ENCODE measurements at places on chromosomes 4 and X.

DNA sequence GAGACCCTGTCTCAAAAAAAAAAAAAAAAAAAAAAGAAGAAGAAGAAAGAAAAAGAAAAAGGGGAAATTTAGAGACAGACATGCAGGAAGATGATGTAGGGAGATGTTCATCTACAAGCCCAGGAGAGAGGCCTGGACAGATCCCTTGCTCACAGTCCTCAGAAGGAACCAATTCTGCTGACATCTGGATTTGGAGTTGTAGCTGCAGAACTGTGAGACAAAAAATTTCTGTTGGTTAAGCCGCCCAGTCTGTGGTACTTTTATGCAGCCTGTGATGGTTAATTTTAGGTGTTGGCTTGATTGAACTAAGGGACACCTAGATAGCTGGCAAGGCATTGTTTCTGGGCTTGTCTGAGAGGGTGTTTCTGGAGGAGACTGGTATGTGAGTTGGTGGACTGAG is 10.1 kb upstream of the STIM2 start:
- no peak for DNase-seq

DNA sequence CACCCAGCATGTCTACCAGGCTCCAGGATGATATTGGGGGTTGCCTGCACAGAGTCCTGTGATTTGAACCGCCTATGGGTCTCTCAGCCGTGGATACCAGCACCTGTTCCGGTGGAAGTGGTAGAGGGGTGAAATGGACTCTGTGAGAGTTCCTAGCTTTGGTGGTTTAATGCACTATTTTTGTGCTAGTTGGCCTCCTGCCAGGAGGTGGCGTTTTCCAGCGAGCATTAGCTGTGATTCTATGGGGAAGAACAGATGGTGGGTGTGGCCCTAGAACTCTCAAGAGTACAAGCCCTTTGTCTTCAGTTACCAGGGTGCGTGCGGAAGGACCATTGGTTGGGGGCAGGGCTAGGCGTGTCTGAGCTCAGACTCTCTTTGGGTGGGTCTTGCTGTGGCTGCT is 316.9 kb upstream of the AMOT start:
- DNase-seq: peak; percentile 0

DNA sequence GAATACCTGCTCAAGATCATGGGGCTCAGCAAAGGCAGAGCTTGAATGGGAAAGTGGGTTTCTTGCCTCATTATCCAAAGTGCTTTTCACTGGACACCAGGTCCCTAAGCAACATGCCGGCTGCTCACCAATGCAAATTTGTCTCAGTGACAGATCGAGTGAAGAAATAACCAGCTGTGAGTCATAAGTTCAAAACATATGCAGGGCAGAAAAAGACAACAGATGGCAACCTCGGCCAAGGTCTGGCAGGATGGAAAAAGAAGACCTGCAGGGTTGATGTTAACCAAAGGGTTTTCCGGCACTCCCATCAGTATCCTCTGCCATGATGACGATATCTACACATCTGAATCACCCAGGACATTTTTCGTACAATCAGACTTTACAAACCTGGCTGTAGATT is 124.1 kb downstream of the AFAP1 start:
- DNase-seq: no peak

GRCh38 chrX:38192007-38192810 is 28.5 kb downstream of the SRPX start:
- no peak for DNase-seq

DNA sequence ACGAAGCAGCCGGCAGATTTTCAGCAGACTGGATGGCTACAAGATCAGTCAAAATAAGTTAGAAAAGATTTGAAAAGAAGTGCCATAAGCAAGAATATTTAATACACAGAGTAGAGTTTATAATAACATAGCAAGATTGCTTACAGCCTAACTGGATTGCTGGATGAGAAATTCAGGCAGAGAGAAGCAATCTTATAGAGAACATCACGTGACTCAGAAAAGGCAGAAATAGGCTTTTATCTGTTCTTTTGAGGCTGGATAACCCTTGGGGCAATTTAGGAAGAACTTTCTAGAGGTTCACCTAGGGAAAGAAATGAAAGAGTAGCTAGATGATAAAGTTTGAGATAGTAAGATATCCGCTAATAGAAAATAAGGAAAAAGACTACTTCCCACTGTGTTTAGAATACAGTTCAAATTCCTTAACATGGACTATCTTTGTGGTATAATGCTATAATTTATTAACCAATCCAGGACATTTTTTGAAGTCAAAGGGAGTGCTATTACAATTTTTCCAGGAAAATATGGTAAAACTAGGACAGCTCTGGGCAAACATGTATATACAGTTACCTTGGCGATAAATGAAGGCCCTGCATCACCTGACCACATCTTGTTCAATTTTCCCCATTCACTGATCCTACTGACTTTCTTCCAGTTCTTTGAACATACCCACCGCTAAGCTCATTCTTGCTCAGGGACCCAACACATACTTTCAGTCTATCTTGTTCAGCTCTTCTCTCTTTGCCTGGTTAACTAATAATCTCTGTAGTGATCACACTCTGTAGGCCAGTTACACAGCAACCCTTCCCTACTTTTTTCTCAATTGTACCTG is 12.7 kb upstream of the SPCS3 start:
- DNase-seq: no peak

DNA sequence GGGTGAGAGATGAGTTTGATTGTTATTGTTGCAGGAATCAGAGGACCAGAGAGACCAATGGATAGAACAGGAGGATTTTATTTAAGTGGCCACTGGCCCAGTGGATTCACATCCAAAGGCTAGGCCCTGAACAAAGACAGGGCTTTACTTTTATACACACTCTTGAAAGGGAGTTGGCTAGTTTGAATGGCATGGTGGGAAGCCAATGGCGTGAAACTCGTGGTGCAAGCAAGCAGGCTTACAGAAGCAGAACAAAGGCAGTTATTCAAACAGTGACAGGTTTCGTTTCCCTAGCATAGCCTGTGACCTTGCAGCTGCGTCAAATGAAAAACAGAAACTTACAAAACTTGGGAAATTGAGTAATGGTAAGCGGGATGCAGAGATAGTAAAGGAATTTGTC is 110.2 kb upstream of the PRDX4 start:
- no peak for DNase-seq

- no peak for DNase-seq
Observed at GRCh38 chrX:44228621-44229020, 114.9 kb downstream of the EFHC2 start.

DNA sequence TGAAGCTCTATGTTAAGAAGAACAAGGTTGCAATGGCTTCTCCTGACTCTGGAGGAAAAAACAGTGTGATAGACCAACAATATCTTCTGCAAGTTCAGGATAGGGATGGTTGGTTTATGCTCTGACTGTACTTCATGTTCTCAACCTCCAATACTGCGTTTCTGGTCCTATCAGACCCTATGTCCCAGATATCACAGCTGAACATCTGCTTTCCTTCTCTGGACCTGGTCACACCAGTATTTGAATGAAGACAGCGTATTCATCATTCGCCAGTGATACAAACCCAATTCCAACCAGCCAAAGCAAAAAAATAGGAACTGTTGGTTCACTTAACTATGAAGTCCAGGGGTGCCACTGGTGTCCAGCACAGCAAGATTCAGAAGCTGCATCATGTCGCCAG is 124.5 kb upstream of the KLF3 start:
- no peak for DNase-seq

DNA sequence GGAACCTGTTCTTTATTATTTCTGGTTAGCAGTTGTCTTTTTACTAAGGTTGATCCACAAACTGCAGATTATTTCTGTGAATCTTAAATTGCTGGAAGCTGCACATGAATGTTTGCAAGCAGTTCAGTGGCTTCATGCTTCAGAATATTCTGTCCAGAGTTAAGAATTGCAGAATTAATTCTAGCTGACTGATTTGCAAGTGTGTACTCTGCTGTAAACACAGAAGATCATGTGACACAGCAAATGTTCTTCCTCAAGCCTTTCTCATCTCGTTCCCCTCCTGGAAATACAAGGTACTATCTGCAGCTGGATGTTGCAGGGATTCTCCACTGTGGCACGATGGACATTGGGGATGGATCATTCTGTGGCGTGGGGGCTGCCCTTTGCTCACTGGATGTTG is 16.8 kb upstream of the CLTRN start:
- no peak for DNase-seq

GRCh38 chr4:21009956-21010355 is 309.7 kb downstream of the PACRGL start:
- DNase-seq: no peak

DNA sequence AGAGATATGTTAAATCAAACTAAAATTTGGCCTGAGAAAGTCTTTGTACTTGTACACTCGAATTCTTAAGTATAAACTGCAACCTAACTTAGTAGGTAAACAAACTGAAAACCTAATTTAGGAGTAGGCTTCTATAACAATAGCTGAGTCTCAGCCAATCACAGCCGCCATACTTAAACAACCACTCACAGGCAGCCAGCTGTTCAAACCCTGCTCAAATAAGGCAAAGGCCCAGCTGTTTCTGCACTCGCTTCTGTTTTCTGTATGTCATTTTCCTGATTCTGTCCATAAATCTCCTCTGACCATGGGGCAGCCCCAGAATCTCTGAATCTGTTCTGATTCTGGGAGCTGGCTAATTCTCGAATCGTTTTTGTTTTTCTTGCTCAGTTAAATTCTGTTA is 7.8 kb upstream of the PLS3 start:
- no peak for DNase-seq

GRCh38 chr4:147479786-147480185 is 1.1 kb upstream of the EDNRA start:
- no peak for DNase-seq

- DNase-seq: no peak
Observed at GRCh38 chrX:1453395-1453783, 680 bp upstream of the ASMTL start.

GRCh38 chr4:121534187-121534586 is 153.4 kb upstream of the QRFPR start:
- no peak for DNase-seq

DNA sequence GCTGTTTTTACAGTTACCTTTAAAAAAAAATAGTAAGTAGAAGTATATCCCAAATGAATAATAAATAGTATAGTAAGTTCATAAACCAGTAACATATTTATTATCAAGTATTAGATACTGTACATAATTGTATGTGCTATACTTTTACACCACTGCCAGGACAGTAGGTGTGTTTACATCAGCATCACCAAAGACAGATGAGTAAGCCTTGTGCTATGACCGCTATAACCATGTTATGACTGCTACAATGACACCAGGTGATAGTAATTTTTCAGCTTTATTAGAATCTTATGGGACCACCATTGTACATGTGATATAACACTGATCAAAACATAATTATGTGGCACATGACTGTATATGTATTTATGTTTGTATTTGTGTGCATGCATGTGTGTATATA is 27.3 kb downstream of the PABPC4L start:
- no peak for DNase-seq

DNA sequence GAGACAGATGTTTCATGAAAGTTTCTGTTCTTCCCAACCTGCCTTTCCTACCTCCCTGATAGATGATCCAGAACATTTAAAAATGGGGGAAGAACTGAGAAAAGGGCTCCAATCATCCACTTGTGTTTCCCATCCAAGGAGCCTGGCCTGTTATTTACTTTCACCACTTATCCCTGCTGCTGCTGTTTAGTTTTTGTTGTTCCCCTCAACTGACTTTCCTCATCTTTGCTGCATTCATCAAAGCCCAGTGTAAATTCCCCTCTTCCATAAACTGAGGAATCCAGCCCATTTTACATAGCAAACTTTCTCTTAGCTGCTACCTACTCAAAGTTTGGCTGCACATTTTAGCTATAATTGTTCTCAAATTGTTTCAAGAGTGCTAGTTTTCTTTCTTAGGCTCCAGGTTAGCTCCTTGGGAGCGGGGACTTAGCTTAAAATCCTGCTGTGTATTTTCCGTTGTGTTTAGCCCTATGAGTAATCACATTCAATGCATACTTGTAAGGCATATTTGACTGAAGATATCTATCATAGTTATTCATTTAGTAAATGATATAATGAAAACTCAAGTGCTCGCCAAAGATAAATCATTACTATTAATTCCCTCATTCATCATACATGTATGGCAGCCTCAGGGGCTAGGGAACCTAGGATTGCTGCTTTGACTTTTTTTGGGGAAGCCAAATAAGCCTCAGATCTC is 1.4 kb upstream of the PTPN13 start:
- DNase-seq: no peak

- DNase-seq: no peak
Observed at GRCh38 chr4:41658163-41658562, 90.4 kb downstream of the PHOX2B start.

- DNase-seq: no peak
Observed at GRCh38 chr4:1344696-1345095, 2.3 kb upstream of the UVSSA start.

GRCh38 chr4:25904748-25905082 is 9.3 kb upstream of the SMIM20 start:
- no peak for DNase-seq

GRCh38 chr4:184147858-184148737 is 69.6 kb downstream of the ENPP6 start:
- DNase-seq: no peak

DNA sequence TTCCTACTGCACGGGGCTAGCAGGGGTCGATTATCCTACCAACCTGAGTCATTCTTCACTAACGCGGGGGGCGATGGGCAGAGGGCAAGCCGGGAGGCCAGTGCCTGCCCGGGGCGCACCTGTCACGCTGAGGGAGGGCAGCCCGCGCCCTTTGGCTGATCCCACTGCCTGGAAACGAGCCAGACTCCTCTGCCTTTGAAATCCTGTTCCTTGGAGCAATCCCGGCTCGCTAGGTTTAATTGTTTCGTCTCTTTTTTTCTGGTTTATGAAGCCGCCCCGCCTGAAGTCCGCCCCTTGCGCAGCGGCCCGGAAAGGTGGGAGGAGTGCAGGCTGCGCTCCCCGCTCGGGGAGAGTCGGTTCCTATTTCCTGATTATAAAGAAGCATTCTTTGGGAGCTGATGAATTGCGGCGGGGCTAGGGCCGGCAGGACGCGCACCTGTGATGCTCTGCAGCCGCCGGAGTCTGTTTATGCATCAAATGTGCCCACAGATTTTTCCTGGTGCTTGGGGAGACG is 484.2 kb downstream of the BCOR start:
- peak; percentile 2 for DNase-seq

DNA sequence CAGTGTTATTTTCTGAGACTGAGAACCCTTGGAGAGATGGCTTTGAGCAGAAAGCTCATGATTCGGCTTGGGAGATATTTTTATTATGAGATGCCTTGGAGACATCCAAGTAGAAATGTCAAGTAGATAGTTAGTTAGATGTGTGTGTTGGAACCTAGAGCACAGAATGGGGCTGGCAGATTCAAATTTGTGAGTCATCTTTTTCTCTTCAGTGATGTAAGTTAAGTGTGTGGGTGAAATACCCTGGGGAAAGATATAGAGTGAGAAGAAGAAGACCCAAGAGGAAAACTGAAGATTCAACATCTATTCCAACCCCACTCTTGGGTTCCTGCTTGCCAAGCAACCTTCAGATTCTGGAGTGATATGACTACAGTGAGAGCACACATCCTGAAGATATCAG is 580.8 kb upstream of the AMOT start:
- no peak for DNase-seq

DNA sequence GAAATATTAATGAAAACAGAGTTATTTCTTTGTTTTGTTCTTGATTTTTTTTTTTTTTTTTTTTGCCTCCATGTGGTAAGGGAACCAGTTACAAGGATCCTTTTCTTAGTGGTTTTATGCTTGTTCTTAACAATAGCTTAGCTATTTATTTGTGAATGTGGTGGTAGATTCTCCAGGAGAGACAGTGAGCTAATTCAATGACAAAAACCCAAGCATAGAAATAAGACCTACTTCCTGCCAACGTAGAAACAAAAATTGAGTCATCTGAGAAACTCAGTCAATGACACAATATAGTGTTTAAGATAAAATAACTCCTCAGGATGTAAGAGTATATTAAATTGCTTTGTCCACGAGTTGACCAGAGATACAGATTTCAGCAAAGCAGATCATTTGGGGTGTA is 863.8 kb upstream of the PABPC4L start:
- no peak for DNase-seq
